ENCODE measurements at places on chromosomes 12 and 14.

- no peak for DNase-seq
Measured at GRCh38 chr12:19778172-19778571, 338.9 kb downstream of the AEBP2 start.

DNA sequence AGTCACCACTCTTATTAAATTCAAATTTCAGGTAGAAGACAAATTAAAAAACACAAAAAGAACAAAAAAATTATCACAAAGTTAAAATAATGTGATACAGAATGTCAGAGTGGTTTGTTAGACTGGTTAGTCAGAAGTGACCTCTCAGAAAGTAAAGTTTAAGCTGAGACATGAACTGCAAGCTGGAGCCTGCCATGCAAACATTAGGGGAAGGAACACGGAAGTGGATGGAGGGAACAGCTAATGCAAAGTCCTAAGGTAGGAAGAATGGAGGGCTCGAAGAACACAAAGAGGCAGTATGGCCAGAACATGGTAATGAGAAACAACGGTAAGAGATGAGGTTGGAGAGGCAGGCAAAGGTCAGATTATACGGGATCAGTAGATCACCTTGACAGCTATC lies 41.7 kb downstream of the WDHD1 start:
- DNase-seq = no peak

DNA sequence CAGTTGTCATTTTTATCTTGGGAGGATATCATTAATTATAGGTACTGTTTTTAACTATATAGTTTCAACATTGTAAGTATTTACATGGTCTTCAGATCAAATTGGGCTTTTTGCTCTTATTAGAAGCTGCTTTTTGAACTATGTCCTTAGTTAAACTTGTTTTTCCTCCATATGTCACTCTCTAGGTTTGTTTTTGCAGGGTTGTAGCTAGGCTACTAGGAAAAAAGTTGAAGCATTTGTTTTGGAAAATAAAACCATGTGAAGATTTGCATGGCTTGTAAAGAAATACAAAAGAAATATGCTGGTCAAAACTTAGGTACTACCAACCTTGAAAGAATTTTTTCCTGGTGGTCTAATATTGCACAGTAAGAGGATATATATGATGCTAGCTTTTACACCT lies 3.4 kb downstream of the ARID2 start:
- DNase-seq = no peak

DNA sequence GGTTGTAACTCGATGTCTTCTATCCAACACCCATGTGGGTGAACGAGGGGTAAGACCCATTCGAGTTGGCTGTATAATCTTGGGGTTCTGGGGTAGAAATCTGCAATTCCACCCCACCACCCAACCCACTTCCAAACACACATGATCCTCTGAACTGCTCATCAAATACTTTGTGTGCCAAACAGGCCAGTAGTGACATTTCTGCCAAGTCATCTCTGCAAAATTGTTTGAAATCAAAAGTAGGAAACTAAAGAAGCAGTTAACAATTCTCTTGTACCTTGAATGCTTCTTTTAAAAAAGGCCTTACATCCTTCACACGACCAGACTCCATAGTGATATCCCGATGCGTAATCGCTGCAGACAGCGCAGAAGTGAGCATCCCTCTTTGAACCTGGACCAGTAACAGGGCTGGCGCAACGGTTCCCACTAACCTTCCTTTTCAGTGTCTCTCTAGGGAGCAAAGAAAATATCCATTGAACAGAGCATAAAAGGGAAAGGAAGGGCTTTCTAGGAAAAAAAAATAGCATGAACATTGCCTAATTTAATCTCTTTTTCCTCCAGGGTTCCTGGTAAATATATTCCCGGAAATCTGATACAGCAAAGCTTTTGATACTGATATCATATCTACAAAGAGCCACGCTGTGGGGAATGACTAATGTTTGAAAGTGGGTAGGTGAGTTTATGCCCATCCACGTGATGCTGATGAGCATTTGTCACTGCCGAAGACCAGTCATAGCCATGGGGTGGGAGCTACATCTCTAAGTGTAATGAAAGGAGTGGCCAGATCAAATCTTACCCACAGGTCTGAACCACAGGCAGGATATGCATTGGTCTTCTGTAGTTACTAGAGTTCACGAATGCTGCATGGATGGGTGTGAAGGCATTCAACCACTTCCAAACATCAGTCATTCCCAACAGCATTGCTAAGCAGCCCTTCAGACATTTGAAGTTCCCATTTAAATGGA lies 14.2 kb downstream of the ESR2 start:
- DNase-seq = no peak

DNA sequence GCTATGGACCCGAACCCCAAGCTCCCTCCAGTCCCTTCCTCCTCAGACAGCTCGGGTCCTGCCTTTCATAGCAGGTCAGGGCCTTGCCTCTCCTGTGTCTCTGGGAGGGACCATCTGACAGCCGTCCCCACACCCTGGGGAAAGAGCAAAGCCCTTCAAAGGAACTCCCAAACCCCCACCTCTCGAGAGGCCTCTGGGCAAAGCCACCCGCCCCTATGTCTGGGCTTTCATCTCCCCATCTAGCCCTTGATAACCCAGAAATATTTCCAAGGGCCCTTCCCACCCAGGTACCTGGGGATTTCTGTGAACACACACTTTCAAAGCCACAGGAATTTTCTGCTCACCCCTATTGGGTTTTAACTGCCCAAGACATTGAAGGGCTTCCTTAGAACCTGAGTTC lies 32.1 kb downstream of the SNRNP35 start:
- no peak for DNase-seq

DNA sequence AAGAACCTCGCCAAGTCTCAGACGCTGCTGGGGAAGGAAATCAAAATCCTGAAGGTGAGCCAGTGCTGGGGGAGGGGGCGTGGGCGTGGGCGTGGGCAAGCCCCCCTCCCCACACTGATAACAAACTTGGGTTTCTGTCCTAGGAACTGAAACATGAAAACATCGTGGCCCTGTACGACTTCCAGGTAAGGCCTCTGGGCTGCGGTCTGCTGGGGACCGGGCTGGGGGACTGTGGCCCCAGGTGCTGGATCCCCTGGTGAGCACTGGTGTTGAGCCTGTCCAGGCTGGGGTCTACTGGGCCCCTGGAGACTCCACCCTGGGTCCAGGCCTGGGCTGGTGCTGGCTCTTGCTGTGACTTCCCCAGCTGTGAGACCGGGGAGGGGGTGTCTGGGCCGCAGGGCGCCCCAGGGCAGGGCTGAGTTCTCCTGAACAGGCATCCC lies 1.2 kb downstream of the ULK1 start:
- no peak for DNase-seq

DNA sequence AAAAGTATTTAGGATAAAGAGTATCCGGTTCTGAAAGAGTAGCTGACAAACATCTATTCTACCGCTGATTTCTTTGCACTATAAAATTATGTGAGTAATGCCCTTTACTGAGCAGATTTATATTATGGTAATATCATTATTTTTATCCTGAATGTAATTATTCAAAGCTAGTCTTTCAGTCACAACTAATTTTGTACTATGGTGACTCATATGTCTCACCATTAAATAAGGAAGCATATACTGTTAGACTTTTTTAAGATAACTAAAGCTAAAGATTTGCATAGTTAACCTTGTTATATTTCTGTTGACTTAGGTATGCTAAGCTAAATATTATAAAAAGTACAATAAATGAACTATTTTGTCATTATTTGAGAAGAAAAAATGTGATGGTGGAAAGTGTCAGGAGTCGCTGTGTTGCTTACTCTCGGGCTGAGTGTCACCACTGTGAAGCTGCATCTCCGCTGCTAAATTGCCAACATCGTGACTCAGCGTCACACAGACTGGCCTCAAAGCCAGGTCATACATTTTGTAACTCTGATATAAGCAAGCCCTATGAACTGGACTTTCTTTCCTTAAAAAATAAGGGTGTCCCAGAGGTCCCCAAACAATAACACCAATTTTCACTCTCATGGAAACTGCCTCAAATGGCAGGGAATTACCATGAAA lies 69.1 kb upstream of the SSTR1 start:
- DNase-seq = no peak

GRCh38 chr12:44837114-44837755 lies 38.9 kb downstream of the NELL2 start:
- DNase-seq = no peak

DNA sequence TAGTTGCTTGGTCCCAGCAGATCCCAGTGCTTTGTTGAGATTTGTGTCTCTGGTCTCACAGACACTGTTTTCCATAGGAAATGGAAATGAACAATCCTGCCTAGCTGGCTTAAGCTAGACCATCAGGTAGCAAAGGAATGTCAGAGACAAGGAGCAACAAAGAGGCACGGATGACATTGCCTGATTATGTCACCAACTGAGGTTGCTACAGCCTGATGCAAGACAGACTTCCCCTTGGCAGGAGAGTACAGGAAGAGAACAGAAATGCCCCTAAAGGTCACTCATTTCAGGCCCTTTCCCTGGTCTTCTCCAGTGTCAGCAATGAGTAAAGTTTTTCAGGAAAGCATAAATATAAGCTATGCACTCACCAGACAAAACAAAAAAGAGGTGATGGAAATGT lies 2.0 kb upstream of the PRB2 start:
- no peak for DNase-seq

- DNase-seq = no peak
Measured at GRCh38 chr14:26926585-26926984, 328.8 kb upstream of the NOVA1 start.

DNA sequence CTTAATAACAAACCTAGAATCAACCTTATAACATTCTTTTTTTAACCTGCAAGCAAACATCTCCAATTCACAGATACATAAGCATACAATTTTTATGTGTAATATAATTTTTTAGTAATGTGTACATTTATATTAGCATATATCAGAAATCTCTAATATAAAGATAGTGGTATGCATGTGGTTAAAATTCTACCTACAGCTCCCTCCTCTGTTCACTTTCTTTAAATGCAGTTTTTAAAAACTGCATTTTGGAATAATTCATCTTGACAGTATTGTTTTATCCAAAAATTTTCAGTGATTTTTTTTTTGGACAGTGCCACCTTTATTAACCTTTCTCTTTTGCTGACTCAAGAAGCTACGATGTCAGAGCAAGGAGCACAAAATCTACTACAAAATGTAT lies 13.2 kb upstream of the RXYLT1 start:
- no peak for DNase-seq
